ENCODE measurements at places on chromosomes 13 and 19. TPM values are rescaled to one million over a fixed set of nuclear protein-coding genes. Genes with fewer than 3 reads are reported as not detected.

DNA sequence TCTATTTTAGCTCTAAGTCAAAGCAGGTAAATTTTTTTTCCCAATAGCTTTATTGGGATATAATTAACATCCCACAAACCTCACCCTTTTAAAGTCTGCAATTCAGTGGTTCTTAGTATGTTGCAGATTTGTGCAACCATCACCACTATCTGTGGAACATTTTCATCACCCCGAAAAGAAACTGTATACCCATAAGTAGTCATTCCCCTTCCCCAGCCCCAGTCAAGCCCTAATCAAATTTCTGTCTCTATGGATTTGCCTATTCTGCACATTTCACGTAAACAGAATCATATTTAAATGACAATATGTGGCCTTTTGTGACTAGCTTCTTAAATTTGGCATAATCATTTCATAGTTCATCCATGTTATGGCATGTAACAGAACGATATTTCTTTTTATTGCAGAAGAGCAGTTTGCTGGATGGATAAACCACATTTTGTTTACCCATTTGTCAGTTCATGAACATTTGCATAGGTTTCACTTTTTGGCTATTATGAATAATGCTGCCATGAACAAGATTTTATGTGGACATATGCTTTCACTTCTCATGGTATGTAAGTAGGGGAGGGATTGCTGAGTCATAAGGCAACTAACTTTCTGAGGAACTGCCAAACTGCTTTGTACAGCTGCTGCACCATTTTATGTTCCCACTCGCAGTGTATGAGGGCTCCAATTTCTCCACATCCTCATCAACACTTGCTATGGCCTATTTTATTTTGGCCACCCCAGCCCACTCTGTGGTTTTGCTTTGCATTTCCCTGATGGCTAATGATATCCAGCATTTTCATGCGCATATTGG is 10.9 kb downstream of the SLC46A3 start:
- DNase-seq = peak; percentile 59

- no peak for DNase-seq
Observed at GRCh38 chr13:24086642-24087041, 73.9 kb upstream of the SPATA13 start.

- DNase-seq = no peak
Observed at GRCh38 chr13:112929783-112930055, 39.3 kb upstream of the MCF2L start.

The NLRP7 gene
- 0.10 TPM for polyA plus RNA-seq

The MAG gene
- polyA plus RNA-seq = 0.40 TPM

The LILRA6 gene
- 2.2 TPM for polyA plus RNA-seq

Data from muscle of arm (tissue), 14 donors.